Ovary (tissue), 10 donors: ENCODE measurements at places on chromosomes 1 and 21.

GRCh38 chr1:185439727-185440415 lies 122.8 kb upstream of the IVNS1ABP start:
- no peak for DNase-seq

- DNase-seq: no peak
These were observed 17.7 kb downstream of the TNR start for GRCh38 chr1:175725684-175726083.

DNA sequence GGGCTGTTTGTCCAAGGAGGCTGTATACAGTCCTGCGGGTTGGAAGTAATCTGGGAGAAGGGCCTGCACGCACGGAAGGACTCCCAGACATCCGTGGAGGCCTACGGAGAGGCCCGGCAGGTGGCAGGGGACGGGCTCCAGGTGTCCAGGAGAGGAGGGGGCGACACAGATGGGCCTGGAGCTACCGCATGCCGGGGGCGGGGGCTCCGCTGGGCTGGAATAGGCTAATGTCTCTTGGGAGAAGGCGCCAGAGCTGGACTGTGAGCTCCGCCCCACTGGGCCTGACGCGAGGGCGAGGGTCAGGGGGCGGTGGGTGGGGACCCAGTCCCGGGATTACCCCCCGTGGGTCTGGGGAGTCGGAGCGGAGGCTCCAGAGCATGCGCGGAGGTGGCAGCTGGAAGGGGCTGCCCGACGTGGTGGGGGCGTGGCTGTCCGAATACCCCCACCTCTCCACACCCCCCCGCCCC lies 659 bp downstream of the AGO1 start:
- peak; percentile 78 for DNase-seq

DNA sequence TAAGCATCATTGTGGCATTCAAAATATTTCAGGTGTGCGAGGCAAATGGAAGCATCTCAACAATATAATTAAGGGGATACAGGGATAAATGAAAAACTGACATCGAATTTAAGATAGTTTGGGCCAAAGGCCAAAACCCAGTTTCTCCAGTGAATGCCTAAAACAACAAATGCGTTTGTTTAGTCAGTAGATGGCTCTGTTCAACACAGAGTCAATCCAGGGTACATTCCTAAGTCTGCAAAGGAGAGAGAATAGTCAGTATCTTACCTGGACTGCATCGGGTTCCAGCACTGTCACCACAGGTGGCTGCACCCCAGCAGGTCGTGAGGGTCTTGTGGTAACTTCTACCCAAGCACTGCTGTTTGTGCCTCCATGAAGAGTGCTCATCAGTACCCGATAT lies 321.1 kb downstream of the KCTD3 start:
- no peak for DNase-seq

GRCh38 chr1:26327956-26328362 lies 10.2 kb downstream of the CD52 start:
- DNase-seq: no peak

DNA sequence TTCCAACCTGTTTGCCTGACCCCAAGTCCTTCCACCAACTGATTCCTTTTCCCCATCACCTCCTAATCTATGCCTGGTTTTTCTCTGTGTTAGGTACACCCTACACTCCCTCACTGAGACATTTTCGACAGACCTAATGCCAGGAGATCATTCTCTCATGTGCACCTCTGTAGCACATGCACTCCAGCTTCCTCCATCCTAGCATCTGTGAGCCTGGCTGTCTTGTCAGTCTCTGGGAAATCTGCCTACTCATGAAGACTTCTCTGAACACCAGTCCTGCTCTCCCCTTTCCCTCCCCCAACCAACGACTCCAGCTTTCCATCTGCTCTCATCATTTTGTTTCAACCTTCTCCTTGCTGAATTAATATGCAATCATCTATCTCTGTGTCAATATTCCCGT lies 987 bp downstream of the MED8 start:
- DNase-seq: no peak

GRCh38 chr1:97573553-97573952 lies 347.3 kb downstream of the DPYD start:
- DNase-seq: no peak

DNA sequence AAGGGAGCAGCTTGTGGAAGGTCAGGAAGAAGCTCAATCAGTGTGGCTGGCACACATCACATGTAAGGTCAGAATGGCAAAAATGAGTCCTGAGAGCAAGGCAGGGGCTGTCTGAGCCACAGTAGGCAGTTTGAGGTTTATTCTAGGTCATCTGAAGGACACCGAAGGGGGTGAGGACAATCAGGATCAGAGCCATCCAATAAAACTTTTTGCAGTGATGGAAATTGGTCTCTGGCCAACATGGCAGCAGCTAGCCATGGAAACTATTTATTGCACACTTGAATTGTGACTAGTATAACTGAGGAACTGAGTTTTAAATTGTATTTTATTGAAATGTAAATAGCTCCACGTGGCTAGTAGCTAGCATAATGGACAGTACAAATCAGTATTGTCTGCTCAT lies 97.0 kb upstream of the CACNA1E start:
- DNase-seq: no peak

DNA sequence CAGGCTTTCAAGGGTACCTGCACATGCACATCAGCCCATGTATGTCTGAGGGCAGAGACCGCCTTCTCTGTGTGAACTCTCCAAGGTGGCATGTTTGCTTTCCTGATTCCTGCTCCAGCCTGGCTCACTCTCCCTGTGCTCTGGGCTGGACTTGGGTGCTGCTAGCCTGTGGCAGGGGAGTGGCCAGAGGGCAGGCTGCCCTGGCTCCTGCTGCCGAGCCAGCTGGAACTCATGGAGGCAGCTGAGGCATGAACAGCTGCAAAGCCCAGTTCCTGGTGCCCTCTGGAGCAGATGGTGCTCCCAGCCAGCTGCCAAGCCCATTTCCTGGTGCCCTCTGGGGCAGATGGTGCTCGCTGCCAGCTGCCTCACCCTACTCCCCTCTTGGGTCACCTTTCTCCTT lies 7.6 kb downstream of the UBL4B start:
- no peak for DNase-seq
